ENCODE measurements at places on chromosomes 7 and 10.

DNA sequence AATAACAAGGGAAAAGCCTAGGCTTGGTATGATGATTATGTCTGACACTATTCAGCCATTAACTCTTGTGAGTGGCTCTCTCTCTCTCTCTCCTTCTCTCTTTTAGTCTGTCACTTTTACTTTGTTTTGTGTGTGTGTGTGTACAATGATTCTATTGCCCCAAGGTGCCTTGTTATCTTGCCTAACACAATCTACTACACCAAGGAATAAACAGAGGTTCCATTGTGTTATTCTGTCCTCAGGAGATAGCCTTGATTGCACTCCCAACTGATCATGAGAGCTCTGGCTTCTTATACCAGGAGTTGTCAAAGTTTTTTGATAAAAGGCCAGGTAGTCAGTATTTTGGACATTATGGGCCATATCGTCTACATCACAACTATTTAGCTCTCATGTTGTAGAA, 123.4 kb upstream of the CALCR start:
- DNase-seq, result no peak

GRCh38 chr7:30304177-30304884, 19.9 kb downstream of the ZNRF2 start:
- DNase-seq, result no peak

- DNase-seq, result no peak
Measured at GRCh38 chr7:109049366-109049765, 479.7 kb downstream of the DNAJB9 start.

GRCh38 chr10:97267671-97268070, 24.8 kb downstream of the ARHGAP19 start:
- no peak for DNase-seq

- DNase-seq, result no peak
Measured at GRCh38 chr10:48820231-48820630, 119.4 kb downstream of the LRRC18 start.

- no peak for DNase-seq
Measured at GRCh38 chr10:113202011-113202410, 252.0 kb downstream of the TCF7L2 start.

DNA sequence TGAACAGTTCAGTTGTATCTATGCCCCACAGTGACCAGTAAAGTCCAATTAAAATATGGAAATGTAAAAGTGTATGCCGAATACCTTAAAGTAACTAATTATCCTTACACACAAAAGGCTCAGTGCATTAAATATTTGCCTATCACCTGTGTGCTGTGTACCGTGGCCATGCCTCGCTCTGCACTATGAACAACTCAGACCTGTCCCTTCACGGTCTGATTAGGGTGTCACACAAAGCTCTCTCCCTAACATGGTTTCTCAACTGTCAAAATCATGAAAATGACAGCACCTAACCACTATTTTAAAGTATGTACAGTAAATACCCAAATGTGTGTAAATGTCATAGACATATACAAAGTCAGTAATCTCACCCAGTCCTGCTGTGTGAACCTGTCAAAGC, 43.1 kb downstream of the STK17A start:
- DNase-seq, result no peak

- no peak for DNase-seq
Measured at GRCh38 chr7:116384936-116385635, 114.5 kb upstream of the CAV2 start.
